Upper lobe of right lung (tissue), 1 donor: ENCODE measurements at places on chromosomes 16 and 17. TPM values are rescaled to one million over a fixed set of nuclear protein-coding genes. Genes with fewer than 3 reads are reported as not detected.

- no peak for DNase-seq
These were observed 62.9 kb downstream of the PHKB start for GRCh38 chr16:47524007-47524405.

DNA sequence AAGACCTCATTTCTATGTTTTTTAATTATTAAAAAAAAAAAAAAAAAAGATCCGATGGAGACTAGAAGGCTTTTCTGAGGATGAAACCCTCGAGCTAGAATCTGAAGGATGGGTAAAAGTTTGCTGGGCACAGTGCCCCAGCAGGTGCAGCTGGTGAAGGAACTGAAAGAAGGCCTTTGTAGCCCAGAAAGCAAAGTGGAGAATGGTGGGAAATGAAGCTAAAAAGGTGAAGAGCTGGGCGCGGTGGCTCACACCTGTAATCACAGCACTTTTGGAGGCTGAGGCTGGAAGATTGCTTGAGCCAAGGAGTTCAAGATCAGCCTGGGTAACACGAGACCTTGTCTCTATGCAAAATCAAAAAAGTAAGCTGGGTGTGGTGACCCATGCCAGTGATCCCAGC lies 50.3 kb upstream of the SEC14L1 start:
- no peak for DNase-seq

- no peak for DNase-seq
These were observed 24.4 kb downstream of the PRMT7 start for GRCh38 chr16:68335175-68335574.

DNA sequence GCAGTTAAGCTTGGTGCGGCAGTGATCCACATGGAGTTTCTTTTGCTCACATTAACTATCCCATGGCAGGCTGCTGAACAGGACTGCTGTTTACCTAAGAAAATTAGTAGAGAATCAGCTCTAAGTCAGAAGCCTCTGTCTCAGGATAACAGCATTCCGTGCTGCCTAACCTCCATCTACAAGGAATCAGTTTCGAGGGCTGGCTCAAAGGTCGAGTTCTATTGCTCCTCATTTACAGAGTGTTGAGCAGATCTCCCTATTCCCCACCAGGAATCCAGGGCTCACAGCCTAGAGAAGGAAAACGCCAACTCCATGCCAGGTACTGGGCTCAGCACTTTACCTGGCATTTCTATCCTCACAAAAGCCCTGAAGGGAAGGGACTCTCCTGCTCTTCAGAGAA lies 9.9 kb downstream of the GINS2 start:
- DNase-seq, result no peak

GRCh38 chr17:63714550-63715277 lies 14.8 kb upstream of the LIMD2 start:
- DNase-seq, result peak; percentile 15

DNA sequence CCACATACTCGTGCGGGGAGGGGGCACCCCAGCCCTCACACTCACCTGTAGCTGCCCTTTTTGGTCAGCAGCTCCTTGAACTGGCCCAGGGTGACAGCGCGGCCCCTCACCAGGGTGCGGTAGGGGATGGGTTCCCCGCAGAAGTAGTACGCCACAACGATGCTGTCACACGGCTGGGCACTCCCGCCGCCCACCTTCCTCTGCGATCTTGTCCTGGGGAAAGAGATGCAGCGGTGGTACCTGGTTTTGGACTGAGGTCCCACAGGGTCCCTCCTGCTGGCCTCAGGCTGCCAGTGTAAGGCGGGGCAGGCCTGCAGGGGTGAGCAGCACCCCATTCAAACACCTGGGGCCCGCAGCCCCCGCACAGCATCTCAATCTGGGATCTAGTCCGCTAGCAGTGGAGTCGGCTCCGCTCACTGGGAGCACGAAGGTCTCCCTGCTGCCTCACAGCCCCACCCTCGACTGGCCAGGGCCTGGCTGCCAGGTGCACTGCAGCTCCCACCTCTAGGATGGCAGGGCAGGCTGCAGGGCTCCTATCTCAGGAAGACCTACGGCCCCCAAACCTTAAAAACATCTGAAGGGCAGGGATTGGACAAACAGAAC lies 6.5 kb downstream of the PDIA2 start:
- DNase-seq, result no peak

DNA sequence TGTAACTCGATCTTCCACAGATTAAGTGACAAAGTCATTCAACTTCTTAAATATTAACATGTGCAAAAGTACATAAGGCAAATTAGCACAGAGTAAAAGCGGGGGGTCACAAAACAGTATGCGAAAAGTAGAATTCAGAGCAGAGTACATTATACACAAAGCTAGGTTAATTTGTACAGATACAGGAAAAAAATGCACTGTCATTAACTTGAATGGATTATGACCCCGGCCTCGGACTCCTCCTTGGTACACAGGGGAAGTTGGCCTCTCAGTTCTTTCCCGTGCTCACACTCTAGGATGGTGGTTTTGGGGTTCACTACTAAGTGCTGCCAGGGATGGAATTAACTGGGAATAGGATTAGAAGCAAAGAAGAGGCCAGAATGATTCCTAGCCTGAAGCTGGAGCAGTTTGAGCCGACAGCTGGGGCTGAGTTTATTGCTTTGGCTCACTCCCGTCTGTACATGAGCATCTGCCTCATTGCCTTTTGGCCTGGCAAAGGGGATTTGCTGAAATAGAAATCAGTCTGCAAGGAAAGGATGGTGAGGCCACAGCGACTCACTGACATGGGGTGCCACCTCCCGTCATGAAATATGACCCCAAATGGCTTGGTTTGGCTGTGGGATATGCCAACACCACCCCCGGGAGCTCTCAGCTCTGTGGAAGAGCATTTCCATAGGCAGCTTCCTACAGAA lies 23.6 kb downstream of the NTN1 start:
- no peak for DNase-seq

SEPTIN12 gene
- total RNA-seq, result not detected

SLC12A3 gene
- not detected for total RNA-seq

DNA sequence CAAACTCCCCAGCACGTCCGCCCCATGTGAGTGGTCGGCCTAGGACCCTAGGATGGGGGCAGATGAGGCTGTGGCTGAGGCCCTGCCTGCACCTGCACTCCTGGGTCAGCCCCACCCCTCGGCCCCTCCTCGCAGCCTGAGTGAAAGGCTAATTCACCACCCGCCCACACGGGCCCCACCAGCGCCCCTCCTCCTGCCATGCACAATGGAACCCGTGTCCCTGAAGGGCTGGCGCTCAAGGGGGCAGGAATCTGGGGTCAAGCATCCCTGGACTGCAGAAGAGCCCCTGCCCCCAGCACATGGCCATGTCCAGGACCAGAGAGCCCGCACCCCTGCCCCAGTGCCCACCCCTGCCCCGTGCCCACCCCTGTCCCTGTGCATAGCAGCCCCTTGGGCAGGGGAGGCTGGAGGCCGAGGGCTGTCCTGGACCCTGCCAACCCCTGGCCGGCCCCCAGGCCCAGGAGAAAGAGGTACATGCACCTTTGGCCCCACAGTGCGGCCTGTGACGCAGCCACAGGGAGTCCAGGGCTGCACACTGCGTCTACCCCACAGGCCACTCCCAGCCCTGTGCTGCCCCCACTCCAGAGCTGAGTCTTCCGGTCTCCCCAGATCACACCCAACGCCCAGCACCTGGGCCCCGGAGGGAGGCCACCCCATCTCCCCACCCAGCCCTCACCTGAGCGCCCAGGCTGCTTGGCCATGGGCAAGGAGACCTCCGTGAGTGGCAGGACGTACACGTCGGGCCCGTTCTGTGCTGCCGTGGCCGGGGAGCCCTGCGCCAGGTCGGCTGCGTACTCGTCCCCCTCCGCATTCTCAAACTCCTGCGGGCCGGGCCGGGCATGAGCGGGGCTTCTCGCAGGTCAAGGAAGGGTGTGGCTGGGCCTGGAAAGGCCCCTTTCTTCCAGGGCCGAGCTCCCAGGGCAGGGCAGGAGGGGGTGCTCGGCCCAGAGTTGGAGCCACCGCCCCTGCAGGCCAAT lies 34.6 kb upstream of the PVALEF start:
- DNase-seq, result peak; percentile 79

DNA sequence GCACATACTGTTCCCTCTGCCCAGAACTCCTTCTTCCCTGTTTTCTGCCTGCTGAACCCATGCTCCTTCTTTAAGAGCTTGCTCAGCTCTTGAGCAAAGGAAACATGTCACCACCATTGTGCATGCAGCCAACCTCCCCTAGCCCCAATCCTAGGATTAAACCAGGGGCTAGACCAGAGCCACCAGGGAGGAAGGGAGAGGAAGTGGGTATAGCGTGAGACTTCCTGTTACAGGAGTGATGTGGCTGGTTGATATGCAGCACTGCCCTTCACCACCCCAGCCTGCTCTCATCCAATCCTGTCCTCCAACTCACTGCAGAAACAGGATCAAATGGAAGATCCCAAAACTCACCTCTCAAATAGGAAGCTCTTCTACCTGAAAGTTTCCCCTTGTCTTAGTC lies 67.1 kb upstream of the CDH5 start:
- no peak for DNase-seq
